Spleen (tissue), 13 donors: ENCODE measurements at places on chromosomes 13 and 19.
A peak's percentile ranks its signal among the peaks of the same experiment; 100 is the strongest.

GRCh38 chr13:38042771-38043170, 173.2 kb upstream of the TRPC4 start:
- DNase-seq = no peak

GRCh38 chr13:23105051-23105450, 75.7 kb upstream of the SGCG start:
- no peak for DNase-seq

DNA sequence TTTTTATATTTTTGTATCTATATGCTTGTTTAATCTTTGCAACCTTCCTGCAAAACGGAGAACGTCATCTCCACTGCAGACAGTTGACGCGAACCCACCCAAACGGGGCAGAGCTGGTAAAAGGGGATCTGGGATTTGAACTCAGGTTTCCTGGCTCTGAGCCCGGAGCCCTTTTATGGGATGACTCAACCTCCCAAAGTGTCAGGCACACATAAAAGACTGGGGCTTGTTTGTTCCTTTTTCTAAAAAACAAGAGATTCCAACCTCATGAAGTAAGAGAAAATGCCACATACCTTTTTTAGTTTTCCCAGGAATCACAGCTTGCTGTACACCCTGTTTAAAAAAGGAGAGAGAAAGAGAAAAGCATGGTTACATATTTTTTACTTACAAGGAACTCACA, 78.9 kb downstream of the GADD45B start:
- peak; percentile 39 for DNase-seq

DNA sequence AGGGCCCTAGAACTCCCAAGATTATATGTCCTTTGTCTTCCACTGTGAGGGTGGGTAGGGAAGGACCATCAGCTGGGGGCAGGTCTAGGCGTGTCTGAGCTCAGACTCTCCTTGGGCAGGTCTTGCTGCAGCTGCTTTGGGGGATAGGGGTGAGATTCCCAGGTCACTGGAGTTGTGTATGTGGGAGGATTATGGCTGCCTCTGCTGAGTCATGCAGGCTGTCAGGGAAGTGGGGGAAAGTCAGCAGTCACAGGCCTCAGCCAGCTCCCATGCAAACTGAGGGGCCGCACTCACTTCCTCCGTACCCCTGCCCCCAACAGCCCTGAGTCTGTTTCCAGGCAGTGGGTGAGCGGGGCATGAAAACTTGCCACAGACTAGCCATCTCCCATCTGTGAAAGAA, 600.8 kb downstream of the DIAPH3 start:
- DNase-seq = no peak

- DNase-seq = no peak
These were observed 1464.5 kb upstream of the SLC10A2 start for GRCh38 chr13:104530741-104531140.

DNA sequence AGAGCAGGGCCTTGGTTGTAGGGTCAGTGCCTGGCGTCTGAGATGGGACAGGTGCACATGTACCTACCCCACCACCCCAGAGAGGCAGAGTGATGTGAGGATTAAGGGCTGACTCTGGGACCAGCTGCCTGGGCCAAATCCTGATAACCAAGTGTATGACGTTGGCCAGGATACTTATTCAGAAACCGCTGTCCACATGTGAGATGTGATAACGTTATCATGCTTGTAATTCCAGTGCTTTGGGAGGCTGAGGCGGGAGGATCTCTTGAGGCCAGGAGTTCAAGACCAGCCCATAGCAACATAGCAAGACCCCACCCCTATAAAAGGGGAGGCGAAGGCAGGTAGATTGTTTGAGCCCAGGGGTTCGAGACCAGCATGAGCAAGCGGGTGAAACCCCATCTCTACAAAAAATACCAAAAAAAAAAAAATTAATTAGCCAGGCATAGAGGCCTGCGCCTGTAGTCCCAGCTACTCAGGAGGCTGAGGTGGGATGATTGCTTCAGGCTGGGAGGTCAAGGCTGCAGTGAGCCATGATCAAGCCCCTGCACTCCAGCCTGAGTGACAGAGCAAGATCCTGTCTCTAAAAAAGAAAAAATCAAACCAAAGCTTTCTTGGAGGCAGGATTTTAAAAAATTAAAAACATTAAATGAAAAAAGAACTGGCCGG, 10.0 kb downstream of the ADGRE5 start:
- no peak for DNase-seq

- DNase-seq = no peak
These were observed 3.5 kb upstream of the EPHX3 start for GRCh38 chr19:15235781-15236180.

DNA sequence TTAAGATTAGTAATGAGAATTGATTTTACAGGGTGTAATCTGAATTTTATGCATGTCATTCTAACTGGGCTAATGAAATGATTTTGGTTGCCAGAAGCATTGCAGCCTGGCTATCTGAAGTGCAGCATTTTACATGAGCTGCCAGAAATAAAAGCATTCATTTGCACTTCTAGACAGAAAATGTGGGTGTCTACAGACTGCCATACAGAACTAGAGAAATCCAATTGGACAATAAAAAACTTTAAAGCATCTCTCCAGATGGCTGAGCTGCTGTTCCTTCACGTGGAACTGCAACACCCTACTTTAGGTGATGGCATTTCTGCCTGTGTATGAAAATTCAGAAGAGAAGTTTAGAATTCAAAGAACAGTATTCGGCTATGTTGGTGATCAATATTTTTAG, 450.1 kb upstream of the SLITRK1 start:
- DNase-seq = no peak

GRCh38 chr19:8655340-8655709, 24.9 kb downstream of the NFILZ start:
- DNase-seq = no peak

DNA sequence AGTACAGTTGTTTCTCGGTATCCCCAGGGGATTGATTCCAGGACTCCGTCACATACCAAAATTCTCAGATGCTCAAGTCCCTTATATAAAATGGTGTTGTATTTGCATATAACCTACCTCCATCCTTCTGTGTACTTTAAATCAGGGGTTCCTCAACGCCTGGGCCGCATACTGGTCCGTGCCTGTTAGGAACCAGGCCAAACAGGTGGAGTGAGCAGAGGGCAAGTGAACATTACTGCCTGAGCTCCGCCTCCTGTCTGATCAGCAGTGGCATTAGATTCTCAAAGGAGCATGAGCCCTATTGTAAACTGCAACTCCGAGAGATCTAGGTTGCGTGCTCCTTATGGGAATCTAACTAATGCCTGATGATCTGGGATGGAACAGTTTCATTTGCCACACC, 42.2 kb upstream of the KCTD4 start:
- DNase-seq = no peak

GRCh38 chr19:46202872-46203860, 26.4 kb upstream of the IGFL1 start:
- no peak for DNase-seq
